ENCODE measurements at places on chromosomes 5 and 9.

- peak; percentile 52 for DNase-seq
Measured at GRCh38 chr5:154603953-154604679, 126.1 kb upstream of the HAND1 start.

DNA sequence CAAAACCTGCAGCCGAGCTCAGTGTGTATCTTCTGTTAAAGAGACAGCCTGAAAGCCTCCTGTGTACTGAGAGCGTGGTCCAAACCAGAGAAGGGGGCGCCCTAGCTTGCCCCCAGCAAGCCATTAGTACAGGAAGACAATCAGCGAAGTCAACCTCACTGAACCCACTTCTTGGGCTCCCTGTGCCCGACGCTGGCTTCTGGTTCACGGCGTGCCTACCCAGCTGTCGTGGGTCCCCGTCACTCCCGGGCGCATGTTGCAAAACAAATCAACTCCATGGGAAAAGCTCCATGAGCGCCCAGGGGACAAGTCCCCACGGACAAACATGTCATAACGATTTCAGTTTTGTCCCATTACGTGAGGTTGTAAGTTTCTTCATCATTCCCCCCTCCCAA is 326.9 kb downstream of the SH3GL2 start:
- peak; percentile 31 for DNase-seq

GRCh38 chr9:131764568-131764967 is 24.7 kb upstream of the RAPGEF1 start:
- no peak for DNase-seq

DNA sequence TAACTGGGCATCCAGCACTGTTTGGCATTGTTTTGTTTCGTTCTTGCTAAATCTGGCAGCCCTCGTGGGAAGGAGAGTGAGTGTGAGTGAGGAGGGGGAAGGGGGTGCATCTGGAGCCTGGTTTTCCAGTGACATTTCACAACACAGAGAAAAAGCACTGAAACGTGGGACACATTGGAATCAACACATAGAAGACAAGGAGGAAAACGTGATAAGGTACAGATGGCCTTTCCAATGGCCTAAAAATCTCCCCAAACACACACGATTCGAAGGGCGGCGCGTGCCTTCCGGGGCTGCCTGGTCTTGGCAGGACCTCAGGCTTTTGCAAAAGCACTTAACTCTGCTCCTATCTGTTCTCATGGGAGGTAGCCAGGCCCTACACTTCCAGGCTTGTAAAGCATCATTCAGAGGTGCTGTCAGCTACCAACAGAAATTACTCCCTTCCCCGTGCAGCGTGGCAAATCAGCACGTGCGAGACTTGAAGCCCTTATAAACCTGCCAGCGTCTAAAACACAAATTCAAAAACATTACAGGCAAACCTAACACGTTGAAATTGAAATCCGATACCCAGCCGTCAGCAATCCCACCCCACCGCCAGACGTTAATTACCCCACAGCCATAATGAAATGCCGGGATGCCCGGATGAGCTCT is 129.4 kb downstream of the OLFM1 start:
- no peak for DNase-seq

- no peak for DNase-seq
Measured at GRCh38 chr5:80874162-80874561, 86.0 kb upstream of the RASGRF2 start.

DNA sequence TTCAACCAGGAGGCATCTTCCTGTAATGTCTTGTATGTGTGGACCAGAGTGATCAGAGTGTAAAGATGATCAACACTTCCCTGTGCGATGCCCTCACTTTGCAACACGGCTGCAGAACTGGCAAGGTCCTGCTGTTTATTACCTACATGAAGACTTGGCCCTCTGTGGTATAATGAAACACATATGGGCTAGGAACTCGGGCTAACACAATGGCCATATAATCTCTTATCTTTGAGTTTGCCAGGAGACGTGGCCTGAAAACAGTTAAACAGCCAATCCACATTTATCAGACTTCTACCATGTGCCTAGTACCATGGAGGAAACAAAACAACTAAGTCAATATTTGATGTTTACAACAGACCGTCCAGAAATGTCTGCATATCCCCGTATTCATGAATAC is 145.5 kb downstream of the ZNF462 start:
- DNase-seq, result no peak

DNA sequence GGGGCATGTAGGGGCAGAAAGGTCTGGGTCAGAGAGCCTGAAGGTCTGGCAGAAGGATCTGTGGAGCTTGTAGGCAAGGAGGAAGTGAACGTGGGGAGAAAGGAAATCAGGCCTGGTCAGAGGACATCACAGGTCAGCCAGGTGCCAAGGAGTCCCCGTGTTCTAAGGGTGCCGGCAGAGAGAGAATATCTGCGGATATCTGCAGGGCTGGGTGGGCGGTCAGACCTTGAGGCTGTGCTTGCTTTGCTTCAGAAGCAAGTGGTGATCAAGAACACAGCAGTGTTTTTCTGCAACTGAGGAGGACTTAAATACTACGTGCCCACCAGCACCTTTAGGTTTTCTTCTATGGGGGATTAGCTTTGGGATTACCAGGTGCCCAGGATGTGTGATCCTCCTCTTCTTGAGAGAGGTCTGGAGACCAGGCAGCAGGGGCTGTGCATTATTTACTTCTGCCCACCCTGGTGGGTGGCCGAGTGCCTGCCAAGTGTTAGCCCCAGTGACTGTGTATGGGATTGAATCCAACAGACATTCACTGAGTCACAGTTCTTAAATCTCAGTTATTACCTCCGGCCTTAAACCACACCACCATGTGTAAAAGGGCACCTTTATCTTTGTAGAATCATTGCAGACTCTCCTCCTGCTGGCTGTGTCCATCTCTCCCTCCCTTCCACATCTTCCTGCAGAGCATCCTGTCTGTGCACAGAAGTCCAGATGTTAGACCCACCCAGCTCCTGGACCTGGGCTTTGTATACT is 12.5 kb upstream of the SHB start:
- DNase-seq, result no peak

- no peak for DNase-seq
Measured at GRCh38 chr9:84393266-84393950, 52.9 kb upstream of the SLC28A3 start.

Measured in DMS53 (cell line).